Large intestine (tissue), 12 donors: ENCODE measurements at places on chromosomes 16 and 17. TPM values are rescaled to one million over a fixed set of nuclear protein-coding genes. Genes with fewer than 3 reads are reported as not detected.

Gene CCDC78
- 1.9 TPM for polyA plus RNA-seq

Gene JPT1
- 93.1 TPM for polyA plus RNA-seq

Gene PDILT
- polyA plus RNA-seq = not detected

Gene MPG
- polyA plus RNA-seq = 31.2 TPM

- no peaks in the 10 kb centered on the region for H3K36me3 ChIP-seq
- H3K4me1 ChIP-seq = no peaks in the 10 kb centered on the region
- H3K27ac ChIP-seq = no peak overlapping the region
- no peak for DNase-seq
- no peak overlapping the region for H3K4me3 ChIP-seq
These were observed 83.1 kb downstream of the SDK2 start for GRCh38 chr17:73561111-73561510.

DNA sequence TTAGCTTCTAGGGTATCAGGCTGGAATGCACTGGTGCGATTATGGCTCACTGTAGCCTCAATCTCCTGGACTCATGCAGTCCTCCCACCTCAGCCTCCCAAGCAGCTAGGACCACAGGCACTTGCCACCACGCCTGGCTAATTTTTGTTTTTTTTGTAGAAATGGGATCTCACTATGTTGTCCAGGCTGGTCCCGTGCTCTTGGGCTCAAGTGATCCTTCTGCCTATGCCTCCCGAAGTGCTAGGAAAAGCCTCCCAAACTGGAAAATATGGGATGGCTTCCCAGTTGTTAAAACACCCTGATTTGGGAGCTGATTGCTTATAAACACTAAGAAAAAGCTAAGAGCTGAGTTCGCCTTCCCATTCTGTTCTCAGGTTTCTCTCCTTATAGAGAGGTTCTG is 6.6 kb upstream of the ZNF263 start:
- H3K27ac ChIP-seq = no peak overlapping the region
- no peak overlapping the region for H3K4me3 ChIP-seq
- DNase-seq = no peak
- H3K36me3 ChIP-seq = no peaks in the 10 kb centered on the region
- H3K27me3 ChIP-seq = peaks cover 15% of the 10 kb centered on the region
- no peaks in the 10 kb centered on the region for H3K4me1 ChIP-seq

- H3K4me1 ChIP-seq = no peaks in the 10 kb centered on the region
- H3K4me3 ChIP-seq = no peak overlapping the region
- no peak overlapping the region for H3K27ac ChIP-seq
- peaks cover 8% of the 10 kb centered on the region for H3K36me3 ChIP-seq
- no peaks in the 10 kb centered on the region for H3K27me3 ChIP-seq
- DNase-seq = no peak
These were observed 4.2 kb downstream of the RPS6KB1 start for GRCh38 chr17:59897090-59897489.

GRCh38 chr17:49334744-49335512 is 27.1 kb downstream of the ZNF652 start:
- H3K4me3 ChIP-seq = no peak overlapping the region
- H3K4me1 ChIP-seq = no peaks in the 10 kb centered on the region
- H3K36me3 ChIP-seq = no peaks in the 10 kb centered on the region
- H3K27ac ChIP-seq = no peak overlapping the region

DNA sequence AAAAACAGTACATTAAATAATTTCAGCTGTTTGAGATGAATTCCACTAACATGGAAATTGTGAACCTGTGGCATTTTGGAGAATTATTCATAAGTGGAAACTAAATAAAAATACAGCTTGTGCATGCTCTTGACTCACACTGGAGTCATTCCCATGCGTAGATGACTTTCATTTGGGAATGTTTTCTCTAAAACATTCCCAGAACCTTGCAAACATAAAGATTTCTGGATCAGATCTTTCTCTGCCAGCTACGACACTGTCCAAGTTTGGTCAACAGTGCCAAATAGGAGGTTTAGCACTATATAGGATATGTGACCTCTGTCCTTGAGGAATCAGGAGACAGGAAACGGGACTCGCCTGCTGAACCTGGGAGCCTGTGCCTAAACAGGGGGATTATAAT is 400.9 kb downstream of the SLC39A11 start:
- no peak for DNase-seq
- H3K36me3 ChIP-seq = no peaks in the 10 kb centered on the region
- no peaks in the 10 kb centered on the region for H3K4me1 ChIP-seq
- no peak overlapping the region for H3K4me3 ChIP-seq
- no peaks in the 10 kb centered on the region for H3K27me3 ChIP-seq
- no peak overlapping the region for H3K27ac ChIP-seq

DNA sequence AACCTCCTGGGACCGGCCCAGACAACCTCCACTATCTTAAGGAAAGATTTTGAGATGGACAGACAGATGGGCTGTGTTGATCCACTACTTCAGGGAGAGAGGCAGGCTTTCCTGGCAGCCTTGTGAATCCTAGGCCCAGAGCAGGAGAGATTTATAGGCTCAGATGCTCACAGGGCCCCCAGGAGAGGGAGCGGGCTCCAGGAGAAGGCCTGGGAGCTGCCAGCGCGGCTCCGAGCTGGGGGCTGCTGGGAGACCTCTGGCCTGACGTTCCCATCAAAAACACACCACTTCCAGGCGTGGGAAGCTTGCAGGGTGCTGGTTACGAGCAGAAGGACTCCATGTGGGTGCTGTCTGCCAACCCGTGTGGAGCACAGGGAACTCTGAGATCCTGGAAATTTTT is 53.2 kb downstream of the MYH11 start:
- H3K4me1 ChIP-seq = no peaks in the 10 kb centered on the region
- no peaks in the 10 kb centered on the region for H3K36me3 ChIP-seq
- H3K27me3 ChIP-seq = peaks cover 2% of the 10 kb centered on the region
- no peak overlapping the region for H3K27ac ChIP-seq
- no peak overlapping the region for H3K4me3 ChIP-seq
- DNase-seq = no peak
